Bone marrow (tissue), 2 donors: ENCODE measurements at places on chromosomes 7 and 10.

GRCh38 chr10:75394221-75394620, 7.3 kb downstream of the ZNF503 start:
- DNase-seq = no peak

GRCh38 chr10:107727767-107728317, 563.3 kb upstream of the SORCS1 start:
- no peak for DNase-seq

DNA sequence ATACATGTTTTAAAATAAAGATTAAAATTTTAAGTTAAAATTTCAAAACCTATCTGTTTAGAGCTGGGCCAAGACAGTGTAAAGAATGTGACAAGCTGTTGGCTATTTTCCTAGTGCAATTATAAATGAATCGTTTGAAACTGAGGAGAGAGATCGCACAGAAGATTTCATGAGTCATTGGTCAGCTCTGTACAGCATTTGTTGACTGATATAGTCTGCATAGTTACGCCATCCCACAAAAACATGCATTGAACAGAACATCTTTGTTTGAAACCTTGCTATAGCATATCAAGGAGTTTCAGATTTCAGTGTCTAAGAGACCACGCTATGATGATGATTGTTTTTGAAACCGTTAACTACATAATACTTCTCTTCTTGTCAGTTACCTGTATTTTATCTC, 1.3 kb upstream of the C10orf67 start:
- DNase-seq = no peak

GRCh38 chr10:29914986-29915785, 144.2 kb downstream of the JCAD start:
- DNase-seq = no peak

GRCh38 chr7:134705716-134706115, 59.1 kb downstream of the BPGM start:
- DNase-seq = no peak

DNA sequence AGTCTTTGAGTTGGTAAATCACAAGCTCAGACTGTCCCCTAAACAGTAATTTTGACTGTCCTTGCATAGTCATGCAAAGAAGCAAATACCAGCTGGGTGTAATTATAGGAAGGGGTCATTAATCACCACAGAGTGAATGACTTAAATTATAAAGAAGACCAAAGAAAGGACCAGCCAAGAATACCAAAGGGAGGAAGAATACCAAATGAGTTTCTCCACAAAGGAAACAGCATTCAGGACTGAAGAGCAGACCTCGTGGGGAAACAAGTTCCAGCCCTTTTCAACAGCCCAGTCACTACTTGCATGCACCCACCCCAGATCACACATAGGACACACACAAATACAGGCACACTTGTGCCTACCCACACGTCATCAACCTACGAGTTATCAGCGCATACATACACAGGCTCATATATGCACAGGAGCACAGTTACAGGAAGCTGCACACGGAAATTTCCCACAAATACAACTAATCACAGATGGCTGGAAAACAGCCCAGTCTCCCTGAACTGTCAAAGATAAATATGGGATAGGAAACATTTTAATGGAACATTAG, 77.6 kb downstream of the DENND2A start:
- no peak for DNase-seq
